ENCODE measurements at places on chromosomes 7 and 10.

- DNase-seq, result no peak
These were observed 189.7 kb downstream of the ARHGAP21 start for GRCh38 chr10:24533981-24534380.

- no peak for DNase-seq
These were observed 201.0 kb downstream of the FRMD4A start for GRCh38 chr10:14129770-14130169.

- no peak for DNase-seq
These were observed 1.5 kb downstream of the ABCB4 start for GRCh38 chr7:87473986-87474385.

DNA sequence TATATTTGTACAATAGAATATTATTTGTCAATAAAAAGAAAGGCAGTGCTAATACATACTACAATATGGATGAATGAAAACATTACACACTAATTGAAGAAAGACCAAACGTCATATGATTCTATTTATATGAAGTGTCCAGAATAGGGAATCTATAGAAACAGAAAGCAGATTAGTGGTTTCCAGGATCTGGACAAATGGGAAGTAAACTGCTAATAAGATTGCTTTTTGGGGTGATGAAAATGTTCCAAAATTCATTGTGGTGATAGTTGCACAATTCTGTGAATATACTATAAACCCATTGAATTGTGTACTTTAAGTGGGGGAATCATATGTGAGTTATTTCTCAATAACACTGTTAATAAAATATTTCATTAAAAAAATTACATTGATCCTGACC, 78.2 kb upstream of the IFRD1 start:
- DNase-seq, result no peak

GRCh38 chr7:142100634-142101033, 10.9 kb upstream of the MGAM2 start:
- no peak for DNase-seq

DNA sequence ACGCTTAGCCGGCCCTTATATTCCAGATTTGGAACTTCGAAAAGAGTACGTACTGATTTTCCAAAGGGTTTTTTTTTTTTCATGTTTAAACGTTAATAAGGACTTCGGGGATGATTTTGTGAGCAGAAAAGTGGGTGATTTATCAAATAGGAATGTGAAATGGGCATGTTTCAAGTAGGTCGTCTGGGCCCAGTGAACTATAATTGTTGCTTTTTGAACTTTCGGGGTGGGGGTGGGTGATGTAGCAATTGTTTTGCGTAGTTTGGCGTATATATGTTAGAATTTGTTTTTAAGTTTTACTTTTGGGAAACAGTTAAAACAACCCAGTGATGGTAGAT, 299 bp upstream of the PBLD start:
- DNase-seq, result no peak

DNA sequence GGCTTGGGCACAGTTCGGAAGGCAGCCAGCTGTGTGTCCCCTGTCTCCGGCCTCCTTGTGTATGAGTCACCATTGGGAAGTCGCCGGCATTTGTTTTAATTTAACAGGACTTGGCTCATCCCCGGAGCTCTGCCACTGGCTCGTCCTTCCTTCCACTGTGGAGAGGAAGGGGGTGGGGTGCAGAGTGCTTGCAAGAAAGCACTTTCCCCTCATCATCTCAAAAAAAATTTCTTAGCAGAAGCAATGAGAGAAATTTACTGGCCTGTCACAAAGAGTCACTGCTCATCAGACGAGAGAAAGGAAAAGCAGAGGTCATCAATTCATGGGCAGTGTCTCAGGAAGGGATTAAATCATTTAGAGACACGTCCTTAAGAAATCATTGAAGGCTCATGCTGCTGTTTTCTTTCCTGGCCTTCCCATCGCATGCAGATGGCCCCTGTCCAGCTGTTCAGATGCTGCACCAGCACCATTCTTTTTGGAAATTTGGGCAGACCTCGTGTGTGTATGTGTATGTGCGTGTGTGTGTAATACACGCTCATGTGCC, 93.3 kb downstream of the BMS1 start:
- no peak for DNase-seq

DNA sequence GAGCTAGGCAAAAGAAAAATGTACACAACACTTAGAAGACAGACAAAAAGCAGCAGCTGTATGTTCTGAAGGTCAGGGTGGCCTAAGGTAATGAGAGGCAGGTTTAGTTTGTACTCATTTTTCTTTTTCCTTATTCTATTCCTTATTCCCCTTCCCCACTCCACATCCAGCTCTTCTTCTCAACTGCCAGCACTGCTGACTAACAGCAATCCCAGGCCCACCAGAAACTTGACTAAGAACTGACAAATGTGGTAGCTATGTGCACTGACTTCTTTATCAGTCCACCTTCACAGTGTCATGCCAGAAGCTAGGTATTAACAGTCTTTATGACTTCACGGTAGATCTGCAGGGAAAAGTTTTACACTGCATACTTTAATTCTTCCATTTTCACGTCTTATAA, 6.1 kb downstream of the COPG2 start:
- DNase-seq, result no peak

GRCh38 chr7:5143106-5143505, 46.9 kb upstream of the WIPI2 start:
- DNase-seq, result no peak

GRCh38 chr10:4399556-4399955, 426.5 kb upstream of the AKR1E2 start:
- DNase-seq, result no peak

GRCh38 chr10:35004651-35005050, 85.5 kb downstream of the CUL2 start:
- DNase-seq, result no peak

GRCh38 chr7:41979834-41980307, 257.1 kb downstream of the GLI3 start:
- no peak for DNase-seq

DNA sequence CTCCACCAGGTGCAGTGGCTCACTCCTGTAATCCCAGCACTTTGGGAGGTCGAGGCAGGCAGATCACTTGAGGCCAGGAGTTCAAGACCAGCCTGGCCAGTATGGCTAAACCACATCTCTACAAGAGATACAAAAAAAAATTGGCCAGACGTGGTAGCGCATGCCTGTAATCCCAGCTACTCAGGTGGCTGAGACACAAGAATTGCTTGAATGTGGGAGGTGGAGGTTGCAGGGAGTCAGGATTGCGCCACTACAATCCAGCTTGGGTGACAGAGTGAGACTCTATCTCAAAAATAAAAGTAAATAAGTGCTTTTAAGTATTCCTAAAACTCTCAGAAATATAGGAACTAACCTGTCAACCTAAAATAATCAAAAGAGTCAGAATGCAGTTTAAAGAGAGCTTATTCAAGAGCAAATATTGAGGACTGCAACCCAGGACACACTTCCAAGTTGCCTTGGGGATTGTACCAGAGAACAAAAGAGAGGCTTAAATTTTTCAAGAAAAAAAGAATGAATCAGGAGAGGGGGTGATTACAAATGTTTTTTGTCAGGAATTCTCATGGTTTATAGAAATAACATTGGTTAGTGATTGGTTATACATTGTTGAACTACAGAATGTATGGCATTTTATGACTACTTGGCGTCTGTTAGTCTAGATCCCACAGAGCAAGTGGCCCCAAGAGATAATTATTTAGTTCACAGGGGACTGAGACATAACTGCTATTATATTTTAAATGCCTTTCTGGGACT, 33.2 kb upstream of the PPP1R9A start:
- no peak for DNase-seq

GRCh38 chr7:159271781-159272180, 127.1 kb upstream of the VIPR2 start:
- DNase-seq, result no peak

GRCh38 chr10:86335257-86335656, 31.3 kb downstream of the GRID1 start:
- DNase-seq, result no peak

DNA sequence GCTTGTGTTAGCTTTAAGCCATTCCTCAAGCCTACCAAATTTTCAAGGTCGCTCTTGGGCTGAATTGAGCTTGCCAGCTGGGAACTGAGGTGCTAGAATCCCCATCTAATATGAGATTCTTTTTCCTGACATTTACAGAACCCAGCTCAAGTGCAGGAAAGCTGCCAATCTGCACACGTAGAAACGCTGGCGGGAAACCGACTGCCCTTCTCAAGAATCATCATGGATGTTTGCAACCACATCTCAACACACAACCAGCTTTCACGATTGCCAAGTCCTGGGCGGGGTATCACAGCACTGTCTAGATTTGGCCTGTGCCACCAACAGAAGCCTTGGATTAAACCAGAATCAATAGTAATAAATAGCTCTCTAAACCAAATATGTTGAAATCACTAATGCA, 203.7 kb downstream of the DIP2C start:
- no peak for DNase-seq

DNA sequence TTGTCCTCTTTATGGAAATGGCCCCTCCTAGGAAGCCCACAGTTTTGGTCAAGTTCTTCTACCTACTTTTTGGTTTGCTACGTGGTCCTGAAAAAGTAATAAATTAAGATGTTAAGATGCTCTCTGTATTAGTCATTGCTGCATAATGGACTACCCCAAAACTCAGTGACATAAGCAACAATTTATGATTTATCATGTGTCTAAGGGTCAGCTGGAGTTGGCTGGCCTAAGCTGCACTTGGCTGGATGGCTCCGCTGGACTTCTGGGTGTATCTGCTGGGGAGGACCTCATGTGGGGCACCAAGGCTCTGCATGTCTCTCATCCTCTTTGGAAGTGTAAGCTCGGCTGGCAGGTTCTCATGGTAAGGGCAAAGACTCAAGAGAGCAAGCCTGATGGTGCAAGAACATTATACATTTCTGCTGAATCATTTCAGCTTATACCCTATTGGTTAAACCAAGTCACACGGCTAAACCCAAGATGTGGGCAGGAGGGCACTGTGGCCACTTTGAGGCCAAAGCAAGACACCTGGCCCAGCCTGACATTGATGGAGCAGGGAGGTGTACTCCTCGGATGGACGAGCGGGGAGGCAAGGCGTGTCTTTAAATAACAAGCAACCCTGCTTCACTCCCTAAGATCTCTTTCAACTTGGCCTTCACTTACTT, 47.7 kb downstream of the TBXAS1 start:
- no peak for DNase-seq

GRCh38 chr7:18552316-18552916, 56.9 kb downstream of the HDAC9 start:
- DNase-seq, result no peak

GRCh38 chr7:120716307-120716706, 141.6 kb downstream of the TSPAN12 start:
- DNase-seq, result no peak

DNA sequence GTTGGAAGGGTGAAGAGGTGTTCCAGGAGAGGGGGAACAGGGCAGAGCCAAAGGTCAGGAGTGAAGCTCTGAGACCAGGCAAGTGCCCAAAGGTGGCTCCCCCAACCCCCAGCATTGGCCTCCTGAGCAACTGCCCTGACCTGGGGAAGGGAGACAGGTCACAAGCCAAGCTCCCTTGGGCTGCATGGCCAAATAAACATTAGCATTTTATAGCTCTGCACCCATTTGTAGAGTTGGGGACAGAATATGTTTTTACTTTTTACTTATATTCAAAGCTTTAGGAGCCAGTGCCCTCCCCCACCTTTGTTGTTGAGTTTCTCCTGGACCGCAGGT, 4.0 kb downstream of the UNC5B start:
- DNase-seq, result no peak

- no peak for DNase-seq
These were observed 197.2 kb downstream of the GALNT17 start for GRCh38 chr7:71329030-71329660.

- DNase-seq, result no peak
These were observed 31.1 kb downstream of the POT1 start for GRCh38 chr7:124898531-124898930.

DNA sequence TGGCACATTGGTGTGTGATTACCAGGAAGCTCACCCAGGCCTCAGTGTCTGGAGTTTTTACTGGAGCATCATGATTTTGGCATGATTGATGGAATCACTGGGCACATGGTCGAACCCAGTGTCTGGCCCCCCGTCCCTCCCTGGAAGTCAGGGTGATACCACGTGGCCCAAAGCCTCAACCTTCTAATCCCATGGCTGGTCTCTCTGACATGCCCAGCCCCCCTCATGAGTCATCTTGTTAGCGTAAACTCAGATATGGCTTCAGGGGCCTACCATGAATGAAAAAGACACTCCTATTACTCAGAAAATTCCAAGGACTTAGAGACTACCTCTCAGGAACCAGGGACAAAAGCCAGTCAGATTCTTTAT, 109.3 kb downstream of the GRK5 start:
- no peak for DNase-seq

DNA sequence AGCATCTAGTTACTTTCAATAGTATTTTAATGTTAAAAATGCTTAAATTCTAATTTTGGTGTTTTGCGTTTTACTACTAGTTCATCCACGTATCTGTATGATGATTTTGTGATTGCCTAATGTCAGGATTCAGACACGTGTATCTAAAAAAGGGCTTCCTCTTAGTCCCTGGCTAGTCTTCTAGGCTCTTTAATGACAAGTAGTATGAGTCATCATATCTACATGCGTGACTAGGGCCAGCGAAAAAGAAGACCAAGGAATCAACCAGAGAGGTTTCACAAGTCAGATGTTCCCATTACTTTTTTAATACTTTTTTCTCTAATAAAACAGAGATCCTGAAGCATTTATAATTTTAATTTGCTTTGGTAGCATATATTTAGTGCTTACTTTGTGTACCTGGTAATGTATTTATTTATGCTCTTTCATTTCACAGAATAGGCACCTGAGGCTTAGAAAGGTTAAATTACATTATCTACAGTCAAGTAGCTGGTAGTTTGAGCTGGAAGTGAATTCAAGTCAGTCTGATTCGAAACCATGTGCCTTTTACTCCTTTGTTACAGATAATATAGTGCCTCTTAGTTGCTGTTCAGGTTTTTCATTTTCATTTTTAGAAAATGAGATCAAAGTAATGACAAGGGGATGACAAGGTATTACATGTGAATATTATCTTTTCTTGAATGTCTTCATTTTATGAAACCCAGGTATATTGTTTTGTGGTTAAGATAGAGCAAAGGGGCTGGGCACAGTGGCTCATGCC, 140.3 kb downstream of the FOXP2 start:
- no peak for DNase-seq

- DNase-seq, result no peak
These were observed 36.3 kb downstream of the HYAL4 start for GRCh38 chr7:123881300-123881699.

GRCh38 chr7:11689096-11689495, 142.9 kb downstream of the THSD7A start:
- DNase-seq, result no peak
